Natural killer cell treated with Interleukin-12 subunit alpha and Interleukin-12 subunit beta and Interleukin-15 and Interleukin-18, amount 100 ng/mL, for 72 hours (primary cell): ENCODE measurements at places on chromosomes 1 and 21. TPM values are rescaled to one million over a fixed set of nuclear protein-coding genes. Genes with fewer than 3 reads are reported as not detected.

Gene UBE2U
- total RNA-seq: not detected

Gene DDAH1
- not detected for total RNA-seq

DNA sequence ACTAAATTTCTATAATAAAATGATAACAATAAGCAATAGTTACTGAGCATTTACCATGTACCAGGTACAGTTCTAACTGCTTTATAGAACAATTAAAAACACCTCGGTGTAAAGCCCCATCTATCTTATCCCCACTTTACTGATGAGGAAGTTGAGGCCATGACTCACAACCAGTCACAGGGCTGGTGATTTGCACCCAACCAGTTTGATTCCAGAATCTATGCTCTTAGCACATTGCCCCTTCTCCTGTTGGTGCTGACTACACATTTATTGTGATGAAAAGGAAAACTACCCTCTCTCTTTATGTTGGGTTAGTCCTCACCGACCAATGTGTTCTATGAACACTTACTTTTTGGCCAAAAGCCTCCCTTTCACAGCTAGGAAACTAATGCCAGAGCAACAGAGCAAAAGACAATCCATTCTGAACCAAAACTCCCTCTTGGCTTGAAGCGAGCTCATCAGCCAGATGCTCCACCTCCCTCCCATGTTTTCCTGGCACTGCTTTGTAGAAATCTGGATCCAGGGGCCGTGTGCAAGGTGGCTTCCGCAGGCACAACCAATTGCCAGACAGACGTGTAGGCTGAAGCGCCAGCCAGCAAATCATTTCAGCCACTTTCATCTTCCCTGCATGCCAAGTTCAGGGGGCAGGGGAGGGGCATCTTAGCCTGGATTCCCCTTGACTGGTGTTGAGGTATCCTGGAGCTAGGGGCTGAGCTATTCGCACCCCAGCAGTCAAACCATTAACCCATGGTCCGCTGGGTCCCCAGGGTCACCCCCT lies 32.0 kb upstream of the SLC30A1 start:
- no peak overlapping the region for H3K27ac ChIP-seq
- no peak overlapping the region for H3K4me3 ChIP-seq
- H3K27me3 ChIP-seq: no peaks in the 10 kb centered on the region
- H3K4me1 ChIP-seq: peaks cover 27% of the 10 kb centered on the region
- no peak for DNase-seq

DNA sequence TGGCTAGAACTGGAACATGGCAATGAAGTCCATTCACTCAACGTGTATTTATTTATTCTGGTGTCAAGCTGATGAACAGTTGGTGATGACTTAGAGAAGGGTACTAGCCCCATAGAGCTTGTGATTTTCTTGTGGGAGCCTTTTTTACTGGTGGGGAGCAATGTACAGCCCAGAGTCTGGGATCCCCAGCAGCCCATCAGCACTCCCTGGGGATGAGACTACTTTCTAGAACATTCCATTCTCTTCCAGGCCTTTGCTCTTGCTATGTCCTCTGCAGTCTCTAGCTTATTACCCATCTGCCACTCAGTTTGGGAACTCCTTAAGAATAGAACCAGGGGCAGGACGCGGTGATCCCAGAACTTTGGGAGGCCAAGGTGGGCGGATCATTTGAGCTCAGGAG lies 11.6 kb downstream of the SLC2A1 start:
- H3K36me3 ChIP-seq: peaks cover 9% of the 10 kb centered on the region
- no peak overlapping the region for H3K27ac ChIP-seq
- H3K4me1 ChIP-seq: peaks cover 76% of the 10 kb centered on the region
- no peaks in the 10 kb centered on the region for H3K27me3 ChIP-seq
- no peak for DNase-seq
- no peak overlapping the region for H3K4me3 ChIP-seq

Gene HCRTR1
- total RNA-seq: not detected

- H3K4me3 ChIP-seq: no peak overlapping the region
- H3K27ac ChIP-seq: no peak overlapping the region
- peaks cover under 1% of the 10 kb centered on the region for H3K4me1 ChIP-seq
- H3K27me3 ChIP-seq: peaks cover 13% of the 10 kb centered on the region
- H3K36me3 ChIP-seq: peaks cover 6% of the 10 kb centered on the region
- DNase-seq: no peak
These were observed 163.5 kb upstream of the RUNX1 start for GRCh38 chr21:35212393-35213127.

Gene GUCA2B
- not detected for total RNA-seq

DNA sequence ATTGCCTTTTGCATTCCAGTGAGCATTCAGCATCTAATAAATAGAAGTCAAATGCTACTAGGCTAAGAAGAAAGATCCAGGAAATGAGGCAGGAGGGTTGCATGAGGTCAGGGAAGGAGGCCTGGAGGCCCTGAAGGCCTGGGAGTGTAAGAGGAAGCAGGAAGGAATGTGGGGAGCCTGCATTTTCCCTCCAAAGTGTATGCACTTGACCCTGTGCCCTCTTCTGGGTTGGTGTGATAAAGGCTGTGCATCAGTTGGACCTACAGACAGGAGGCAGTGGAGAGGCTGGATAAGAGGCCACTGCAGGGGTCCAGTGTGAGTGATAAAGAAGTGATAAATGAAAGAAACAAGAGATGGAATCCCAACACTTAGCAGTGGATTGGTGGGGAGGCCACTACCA lies 20.4 kb downstream of the KIAA1614 start:
- no peak overlapping the region for H3K27ac ChIP-seq
- no peak overlapping the region for H3K4me3 ChIP-seq
- no peaks in the 10 kb centered on the region for H3K27me3 ChIP-seq
- H3K4me1 ChIP-seq: peaks cover 17% of the 10 kb centered on the region

DNA sequence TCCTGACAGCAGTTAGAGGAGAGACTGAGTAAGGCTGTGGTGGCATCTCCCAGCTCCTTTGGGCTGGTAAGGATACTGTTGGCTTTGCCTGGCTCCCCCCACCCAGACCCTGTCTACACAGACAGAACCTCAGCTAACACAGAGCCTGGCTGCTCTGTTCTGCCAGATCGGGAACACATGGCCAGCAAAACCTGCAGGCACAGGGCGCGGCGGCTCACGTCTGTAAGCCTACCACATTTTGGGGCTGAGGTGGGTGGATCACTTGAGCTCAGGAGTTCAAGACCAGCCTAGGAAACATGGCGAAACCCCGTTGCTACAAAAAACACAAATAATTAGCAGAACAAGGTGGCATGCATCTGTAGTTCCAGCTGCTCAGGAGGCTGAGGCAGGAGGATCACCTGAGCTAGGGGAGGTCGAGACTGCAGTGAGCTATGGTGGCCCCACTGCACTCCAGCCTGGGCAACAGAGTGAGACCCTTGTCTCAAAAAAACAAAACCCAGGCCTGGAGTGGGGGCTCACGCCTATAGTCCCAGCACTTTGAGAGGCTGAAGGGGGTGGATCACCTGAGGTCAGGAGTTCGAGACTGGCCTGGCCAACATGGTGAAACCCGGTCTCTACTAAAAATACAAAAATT lies 6.7 kb downstream of the CSTB start:
- no peak overlapping the region for H3K27ac ChIP-seq
- H3K27me3 ChIP-seq: peaks cover 3% of the 10 kb centered on the region
- H3K4me3 ChIP-seq: no peak overlapping the region
- DNase-seq: no peak
- H3K36me3 ChIP-seq: no peaks in the 10 kb centered on the region
- peaks cover 12% of the 10 kb centered on the region for H3K4me1 ChIP-seq

Gene TPTE
- total RNA-seq: not detected

Gene PADI2
- not detected for total RNA-seq

DNA sequence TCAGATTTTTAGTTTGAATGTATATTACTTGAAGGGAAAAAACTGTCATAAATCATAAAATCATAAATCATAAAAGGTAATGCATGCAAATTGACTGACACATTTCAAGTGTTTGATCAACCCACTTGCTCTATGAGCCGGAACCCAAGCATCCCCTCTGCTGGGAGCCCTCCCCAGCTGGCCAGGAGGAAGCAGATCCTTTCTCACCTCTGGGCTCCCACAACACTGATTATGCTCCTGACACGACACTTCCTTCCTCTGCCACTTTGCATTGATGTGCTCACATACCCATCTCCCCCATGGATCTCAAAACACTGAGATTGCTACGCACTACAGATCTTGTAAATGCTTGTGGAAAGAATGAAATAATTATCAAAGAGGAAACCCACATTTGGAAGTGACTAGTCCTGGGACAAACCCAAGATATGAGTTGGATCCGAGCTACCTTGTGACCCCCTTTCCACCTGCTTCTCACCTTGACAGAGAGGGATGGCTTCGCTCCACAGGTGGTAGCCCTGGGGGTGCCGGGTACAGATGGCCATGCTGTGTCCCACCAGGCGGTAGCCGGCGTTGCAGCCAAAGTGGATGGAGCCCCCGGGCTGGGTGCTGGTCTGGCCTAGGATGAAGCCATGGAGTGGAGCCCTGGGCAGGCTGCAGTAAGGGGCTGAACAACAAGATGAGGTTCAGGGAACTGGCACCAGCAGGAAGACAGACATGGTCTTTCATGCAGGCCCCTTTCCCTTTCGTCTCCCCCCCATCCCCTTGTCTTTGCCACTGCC lies 104.6 kb downstream of the ZSCAN20 start:
- H3K36me3 ChIP-seq: no peaks in the 10 kb centered on the region
- H3K27ac ChIP-seq: no peak overlapping the region
- no peak overlapping the region for H3K4me3 ChIP-seq
- no peak for DNase-seq

DNA sequence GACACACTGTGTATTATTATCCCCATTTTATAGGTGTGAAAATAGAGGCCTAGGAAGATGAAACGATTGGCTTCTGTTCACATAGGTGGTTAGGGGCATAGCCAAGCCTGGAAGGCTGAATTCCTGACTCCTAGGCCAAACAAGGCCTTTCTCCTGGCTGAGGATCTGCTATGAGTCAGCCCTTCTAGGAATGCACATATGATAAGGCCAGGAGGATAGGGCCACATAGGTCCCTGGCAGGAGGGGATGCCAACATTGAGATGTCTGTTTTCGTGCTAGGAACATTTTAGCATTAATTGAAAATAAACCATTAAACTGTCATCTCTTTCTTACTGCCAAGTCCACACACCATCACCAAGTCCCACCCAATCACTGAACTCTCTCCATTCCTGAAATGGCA lies 9.2 kb downstream of the CSMD2 start:
- no peak for DNase-seq
- peaks cover 51% of the 10 kb centered on the region for H3K27me3 ChIP-seq
- no peak overlapping the region for H3K4me3 ChIP-seq

Gene TMEM54
- 2.5 TPM for total RNA-seq

DNA sequence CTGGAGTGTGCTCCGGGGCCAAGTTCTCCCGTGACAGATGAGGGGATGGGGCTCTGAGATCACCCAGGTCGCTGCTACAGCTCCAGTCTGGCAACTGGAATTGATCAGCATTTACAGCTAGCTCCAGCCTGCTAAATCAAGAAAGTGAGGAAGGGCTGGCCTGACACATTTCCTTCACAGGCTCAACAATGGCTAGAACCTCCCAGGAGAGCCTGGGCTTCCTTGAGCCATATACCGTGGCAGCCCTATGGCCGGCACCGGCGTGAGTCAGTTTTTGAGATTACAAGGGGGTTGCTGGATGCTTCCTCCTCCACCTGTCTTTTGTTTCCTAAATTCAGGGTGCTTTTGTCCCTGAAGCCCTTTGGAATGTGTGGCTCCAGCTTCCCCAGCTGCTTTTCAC lies 104.2 kb downstream of the ETS2 start:
- no peaks in the 10 kb centered on the region for H3K4me1 ChIP-seq
- H3K4me3 ChIP-seq: no peak overlapping the region
- no peak overlapping the region for H3K27ac ChIP-seq
- H3K27me3 ChIP-seq: no peaks in the 10 kb centered on the region
- H3K36me3 ChIP-seq: no peaks in the 10 kb centered on the region

Gene GNG12
- 0.21 TPM for total RNA-seq

DNA sequence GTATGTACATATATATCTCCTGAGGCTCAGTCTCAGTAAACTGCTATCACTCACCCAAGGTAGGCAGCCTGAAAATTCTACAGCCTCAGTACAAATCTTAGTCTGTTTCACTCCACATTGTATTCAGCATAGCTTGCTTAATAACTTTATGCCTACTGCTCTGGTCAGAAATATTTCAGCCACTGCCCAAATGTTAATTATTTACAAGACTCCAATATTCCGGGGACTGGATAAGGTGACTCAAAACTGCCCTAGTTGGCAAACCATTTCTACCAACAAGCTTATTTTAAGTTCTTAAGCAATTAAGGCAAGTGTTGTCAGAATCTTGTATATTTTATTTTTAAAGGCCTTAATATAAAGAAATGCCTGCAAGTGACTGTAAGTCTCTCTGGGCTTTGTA lies 114.8 kb downstream of the LRRIQ3 start:
- no peak overlapping the region for H3K4me3 ChIP-seq
- no peaks in the 10 kb centered on the region for H3K4me1 ChIP-seq
- no peak for DNase-seq
- H3K27me3 ChIP-seq: no peaks in the 10 kb centered on the region

DNA sequence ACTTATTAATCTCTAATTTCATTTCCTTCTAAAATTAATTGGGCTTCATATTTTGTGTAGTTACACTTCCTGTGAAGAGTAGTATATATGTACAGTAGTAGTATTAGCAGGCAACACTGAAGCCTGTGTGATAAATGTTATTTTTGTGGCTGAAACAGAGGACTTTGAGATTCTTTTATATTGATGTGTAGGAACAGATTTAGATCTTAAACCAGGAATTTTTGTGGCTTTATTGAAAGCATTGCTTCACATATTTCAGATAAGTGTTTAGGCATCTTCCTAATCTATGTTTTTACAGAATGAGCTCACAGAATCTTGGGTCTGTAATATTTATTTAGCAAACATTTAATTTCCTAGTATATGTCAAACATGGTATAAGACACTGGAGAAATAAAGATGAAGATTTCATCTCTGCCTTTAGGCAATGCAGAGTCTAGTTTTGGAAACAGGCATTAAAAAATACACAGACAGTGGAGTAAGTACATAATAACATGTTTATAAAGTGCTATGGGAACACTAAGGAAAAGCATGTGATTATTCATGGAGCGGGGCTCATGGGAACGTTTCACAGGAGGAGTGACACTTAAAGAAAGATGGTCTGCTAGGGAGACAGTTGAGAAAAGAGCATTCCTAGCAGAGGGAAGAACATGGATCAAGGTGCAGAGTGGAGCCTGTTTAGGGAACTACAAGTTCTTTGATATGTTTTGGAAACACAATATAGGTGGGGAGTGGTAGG lies 52.7 kb downstream of the MIGA1 start:
- H3K36me3 ChIP-seq: no peaks in the 10 kb centered on the region
- no peak overlapping the region for H3K27ac ChIP-seq
- no peak overlapping the region for H3K4me3 ChIP-seq
- H3K4me1 ChIP-seq: peaks cover 6% of the 10 kb centered on the region
- DNase-seq: no peak

GRCh38 chr21:37028570-37028969 lies 22.1 kb downstream of the RIPPLY3 start:
- H3K4me3 ChIP-seq: no peak overlapping the region
- no peaks in the 10 kb centered on the region for H3K36me3 ChIP-seq
- H3K27ac ChIP-seq: no peak overlapping the region
- no peaks in the 10 kb centered on the region for H3K4me1 ChIP-seq

Gene PAPPA2
- total RNA-seq: 0.10 TPM

Gene VHLL
- not detected for total RNA-seq

Gene PKLR
- not detected for total RNA-seq
